8988T (cell line): ENCODE measurements at places on chromosomes 2 and 18.

GRCh38 chr2:140994856-140995255 lies 1136.0 kb downstream of the LRP1B start:
- DNase-seq: no peak

GRCh38 chr18:47931718-47932103 lies 1.3 kb upstream of the SMAD2 start:
- no peak for DNase-seq

GRCh38 chr2:42124011-42124785 lies 45.0 kb upstream of the EML4 start:
- no peak for DNase-seq

DNA sequence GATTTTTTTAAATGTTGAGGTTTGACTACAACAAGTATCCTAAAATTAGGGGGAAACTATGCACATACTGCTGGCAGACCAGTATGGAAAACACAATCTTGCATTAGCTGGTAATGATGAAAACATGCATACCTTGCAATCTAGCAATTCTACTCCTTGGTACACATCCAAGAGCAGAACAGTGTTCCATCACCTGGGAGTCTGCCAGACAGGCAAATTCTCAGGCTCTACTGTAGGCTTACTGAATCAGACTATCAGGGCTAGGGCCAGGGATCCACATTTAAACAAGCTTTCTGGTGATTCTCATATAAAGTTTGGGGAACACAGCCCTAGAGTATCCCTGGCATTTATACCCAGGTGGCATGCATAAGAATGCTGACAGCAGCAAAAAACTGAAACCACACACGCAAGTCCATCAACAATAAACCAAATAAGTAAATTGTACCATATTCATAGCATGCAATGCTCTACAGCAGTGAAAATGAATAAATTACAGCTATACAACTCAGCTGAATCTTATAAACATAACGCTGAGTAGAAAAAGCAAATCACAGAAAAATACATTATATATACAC lies 13.6 kb downstream of the CDH2 start:
- DNase-seq: no peak

- no peak for DNase-seq
These were observed 94.5 kb upstream of the UPP2 start for GRCh38 chr2:158006961-158007719.

GRCh38 chr2:109475531-109476210 lies 138.1 kb downstream of the SEPTIN10 start:
- no peak for DNase-seq
